ENCODE measurements at places on chromosomes 1 and 21. TPM values are rescaled to one million over a fixed set of nuclear protein-coding genes. Genes with fewer than 3 reads are reported as not detected.

DNA sequence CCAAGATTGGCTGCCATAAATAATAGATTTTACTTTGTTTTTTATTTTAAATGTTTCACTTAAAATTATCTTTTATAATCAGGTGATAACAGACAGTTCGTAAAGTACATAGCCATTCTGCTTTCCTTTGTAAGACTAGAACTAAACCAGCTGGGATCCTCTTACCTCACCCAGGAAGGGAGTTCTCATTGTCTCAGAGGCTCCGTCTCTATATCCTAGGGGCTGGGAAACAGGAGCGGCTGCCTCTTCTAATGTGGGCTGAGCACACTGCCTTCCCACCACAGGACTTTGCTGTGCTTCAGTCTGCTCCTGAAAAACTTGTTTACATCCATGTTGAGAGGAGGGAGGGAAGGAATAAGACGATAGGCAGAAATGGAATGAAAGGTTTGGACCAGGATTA, 45.6 kb upstream of the PGD start:
- no peak for DNase-seq
- no peak overlapping the region for H3K4me3 ChIP-seq
- no peaks in the 10 kb centered on the region for H3K36me3 ChIP-seq
- H3K27me3 ChIP-seq: no peaks in the 10 kb centered on the region
- H3K4me1 ChIP-seq: no peaks in the 10 kb centered on the region

DNA sequence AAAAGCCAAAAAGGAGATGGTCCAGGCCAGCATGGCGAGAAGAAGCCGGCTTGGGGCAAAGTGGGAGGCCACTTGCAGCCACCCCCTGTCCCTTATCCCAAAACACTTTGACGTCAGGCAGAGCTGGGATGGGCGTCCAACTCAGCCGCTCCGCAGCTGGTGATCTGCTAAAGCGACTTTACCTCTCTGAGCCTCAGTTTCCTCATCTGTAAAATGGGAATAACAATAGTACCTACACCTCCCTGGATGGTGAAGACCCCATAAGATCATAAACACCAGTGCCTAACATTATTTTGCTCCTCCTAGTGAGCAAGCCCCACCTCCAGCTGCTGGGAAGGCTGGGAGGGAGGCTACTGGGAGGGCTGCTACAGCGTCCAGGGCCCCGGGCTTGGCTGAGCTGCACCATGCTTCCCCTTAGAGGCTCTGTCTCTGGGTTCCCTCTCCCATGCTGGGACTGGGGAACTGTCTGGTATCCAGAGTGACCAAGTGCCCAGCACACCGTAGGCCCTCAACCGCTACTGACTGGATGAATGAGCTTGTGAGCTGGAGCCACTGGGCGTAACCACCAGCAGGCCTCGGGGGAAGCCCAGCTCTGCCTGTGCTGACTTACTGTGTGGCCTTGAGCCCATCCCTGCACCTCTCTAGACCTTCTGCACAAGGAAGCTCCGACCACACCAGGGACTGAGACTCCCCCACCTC, 18.3 kb downstream of the IFFO2 start:
- no peak overlapping the region for H3K27ac ChIP-seq
- DNase-seq: no peak
- H3K4me1 ChIP-seq: no peaks in the 10 kb centered on the region
- H3K27me3 ChIP-seq: no peaks in the 10 kb centered on the region

- H3K27me3 ChIP-seq: no peaks in the 10 kb centered on the region
- H3K4me1 ChIP-seq: no peaks in the 10 kb centered on the region
- H3K4me3 ChIP-seq: no peak overlapping the region
Measured at GRCh38 chr1:226373376-226373775, 34.5 kb downstream of the PARP1 start.

GRCh38 chr1:2411801-2412394, 466 bp downstream of the PEX10 start:
- no peaks in the 10 kb centered on the region for H3K27me3 ChIP-seq
- DNase-seq: no peak
- peak overlapping the region; percentile 98 for H3K4me3 ChIP-seq
- peaks cover 21% of the 10 kb centered on the region for H3K4me1 ChIP-seq
- H3K36me3 ChIP-seq: no peaks in the 10 kb centered on the region

DNA sequence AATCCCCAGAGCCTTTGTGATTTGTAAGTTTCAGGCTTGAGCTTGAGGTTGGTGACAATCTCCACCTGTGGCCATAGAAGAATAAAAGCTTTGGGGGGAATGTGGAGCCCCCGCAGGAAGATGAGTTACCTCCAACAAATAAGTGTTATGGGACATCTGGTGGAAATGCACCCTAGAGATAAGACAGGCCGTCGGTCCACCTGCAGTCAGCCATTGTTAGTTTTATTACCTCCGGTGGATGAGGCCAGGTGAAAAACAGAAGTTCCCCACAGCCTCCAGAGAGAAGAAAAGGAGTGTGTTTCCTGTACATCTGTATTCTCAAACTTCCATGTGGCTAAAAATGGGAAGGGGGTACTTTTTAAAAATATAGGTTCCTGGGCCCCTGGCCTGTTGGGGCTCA, 137.4 kb downstream of the KAZN start:
- no peaks in the 10 kb centered on the region for H3K4me1 ChIP-seq
- no peaks in the 10 kb centered on the region for H3K27me3 ChIP-seq
- H3K4me3 ChIP-seq: no peak overlapping the region
- DNase-seq: no peak
- no peak overlapping the region for H3K27ac ChIP-seq

GRCh38 chr1:29123053-29123886, 433 bp downstream of the TMEM200B start:
- H3K4me3 ChIP-seq: peak overlapping the region; percentile 80
- peak overlapping the region; percentile 100 for H3K27ac ChIP-seq
- no peaks in the 10 kb centered on the region for H3K36me3 ChIP-seq
- no peaks in the 10 kb centered on the region for H3K27me3 ChIP-seq

GRCh38 chr1:35261412-35262120, 6.9 kb upstream of the ZMYM4 start:
- H3K4me3 ChIP-seq: no peak overlapping the region
- no peak overlapping the region for H3K27ac ChIP-seq
- H3K36me3 ChIP-seq: no peaks in the 10 kb centered on the region
- H3K27me3 ChIP-seq: no peaks in the 10 kb centered on the region
- no peak for DNase-seq
- H3K4me1 ChIP-seq: no peaks in the 10 kb centered on the region

GRCh38 chr1:58030456-58030855, 516.1 kb downstream of the OMA1 start:
- H3K36me3 ChIP-seq: no peaks in the 10 kb centered on the region
- no peak for DNase-seq
- no peaks in the 10 kb centered on the region for H3K27me3 ChIP-seq
- no peak overlapping the region for H3K4me3 ChIP-seq

DNA sequence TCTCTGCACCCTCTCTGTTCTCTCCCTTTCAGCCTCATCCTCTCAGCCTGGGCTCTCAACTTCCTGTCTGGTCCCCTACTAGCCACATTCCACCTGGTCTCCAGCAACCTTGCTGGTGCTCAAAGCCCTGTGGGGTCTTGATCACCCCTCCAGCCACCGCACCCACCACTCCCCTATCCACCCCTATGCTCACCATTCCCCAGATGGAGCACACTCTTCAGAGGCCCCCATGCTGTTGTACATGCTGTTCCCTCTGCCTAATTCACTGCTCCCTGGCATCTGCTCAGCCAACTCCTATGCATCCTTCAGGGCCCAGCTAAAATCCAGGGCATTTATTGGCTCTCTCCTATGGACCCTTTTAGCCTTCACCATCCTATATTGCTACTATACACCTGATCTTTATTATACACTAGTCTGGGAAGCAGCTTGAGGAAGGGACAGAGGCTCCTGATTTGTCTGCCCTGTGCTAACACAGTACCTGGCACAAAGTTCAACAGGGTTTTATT, 81.0 kb downstream of the GLIS1 start:
- H3K4me1 ChIP-seq: no peaks in the 10 kb centered on the region
- no peak overlapping the region for H3K4me3 ChIP-seq
- no peak for DNase-seq
- no peak overlapping the region for H3K27ac ChIP-seq

- H3K27me3 ChIP-seq: no peaks in the 10 kb centered on the region
- no peak overlapping the region for H3K4me3 ChIP-seq
- DNase-seq: no peak
- H3K4me1 ChIP-seq: no peaks in the 10 kb centered on the region
Measured at GRCh38 chr21:10464975-10465374, 56.4 kb upstream of the TPTE start.

GRCh38 chr1:80531182-80531581, 1269.6 kb upstream of the ADGRL2 start:
- H3K4me3 ChIP-seq: no peak overlapping the region
- no peak for DNase-seq
- H3K36me3 ChIP-seq: no peaks in the 10 kb centered on the region
- no peaks in the 10 kb centered on the region for H3K27me3 ChIP-seq
- H3K27ac ChIP-seq: no peak overlapping the region

- no peaks in the 10 kb centered on the region for H3K36me3 ChIP-seq
- peak overlapping the region; percentile 77 for H3K27ac ChIP-seq
- H3K4me1 ChIP-seq: no peaks in the 10 kb centered on the region
- DNase-seq: no peak
- no peak overlapping the region for H3K4me3 ChIP-seq
Measured at GRCh38 chr1:204466416-204467405, 27.9 kb downstream of the PIK3C2B start.

GRCh38 chr21:45012662-45013259, 61.6 kb upstream of the ADARB1 start:
- no peaks in the 10 kb centered on the region for H3K4me1 ChIP-seq
- H3K36me3 ChIP-seq: no peaks in the 10 kb centered on the region
- DNase-seq: peak; percentile 13
- H3K27me3 ChIP-seq: no peaks in the 10 kb centered on the region
- H3K4me3 ChIP-seq: no peak overlapping the region

The CFHR1 gene
- 0.41 TPM for total RNA-seq

The FCGR2B gene
- 14.1 TPM for total RNA-seq

The GPR161 gene
- 33.1 TPM for total RNA-seq

The TTLL10 gene
- total RNA-seq: 0.35 TPM

The COG2 gene
- total RNA-seq: 10.3 TPM

The GNG4 gene
- total RNA-seq: 8.2 TPM

The TMEM51 gene
- total RNA-seq: 9.9 TPM

The EDARADD gene
- total RNA-seq: 2.6 TPM

The MRPL37 gene
- total RNA-seq: 52.9 TPM
